ENCODE measurements at places on chromosomes 11 and 22. TPM values are rescaled to one million over a fixed set of nuclear protein-coding genes. Genes with fewer than 3 reads are reported as not detected.

DNA sequence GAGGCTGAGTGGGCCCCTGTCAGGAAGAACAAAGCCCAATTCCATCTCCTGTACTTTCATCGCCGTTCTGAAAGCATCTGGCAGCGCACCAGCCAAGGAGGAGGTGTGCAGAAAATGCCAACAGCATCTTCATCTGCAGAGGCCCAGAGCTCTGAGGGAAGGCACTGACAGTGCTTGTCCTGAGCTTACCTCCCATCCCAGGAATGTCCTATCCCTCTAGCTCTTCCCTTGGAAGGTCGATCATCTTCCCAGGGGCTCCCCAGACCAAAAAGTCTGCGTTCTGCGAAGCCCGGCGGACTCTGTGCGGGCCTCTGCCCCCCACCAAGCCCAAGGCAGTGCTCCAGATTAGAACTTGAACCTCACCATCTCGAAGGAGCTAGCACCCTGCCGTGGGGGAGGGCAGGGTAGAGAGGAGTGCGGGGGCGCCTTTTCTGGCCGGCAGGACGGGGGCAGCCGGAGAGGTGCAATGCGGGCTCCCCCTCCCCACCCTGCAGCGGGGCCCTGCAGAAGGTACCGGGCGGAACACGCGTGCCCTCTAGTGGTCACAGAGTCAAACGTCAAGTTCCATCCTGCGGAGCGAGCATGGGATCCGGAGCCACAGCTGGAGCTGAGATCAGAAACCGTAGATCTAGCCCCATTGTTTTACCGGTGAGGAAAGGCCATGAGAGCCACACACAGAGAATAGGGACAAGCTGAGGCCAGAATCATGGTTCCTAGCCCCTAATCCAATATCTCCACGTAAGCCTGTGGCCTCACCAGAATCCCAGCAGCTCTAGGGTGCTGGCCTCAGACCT lies 5.0 kb downstream of the SCN2B start:
- peak; percentile 36 for DNase-seq

Gene SAA1
- not detected for total RNA-seq

GRCh38 chr11:17985517-17985916 lies 27.3 kb downstream of the SERGEF start:
- DNase-seq: peak; percentile 51

DNA sequence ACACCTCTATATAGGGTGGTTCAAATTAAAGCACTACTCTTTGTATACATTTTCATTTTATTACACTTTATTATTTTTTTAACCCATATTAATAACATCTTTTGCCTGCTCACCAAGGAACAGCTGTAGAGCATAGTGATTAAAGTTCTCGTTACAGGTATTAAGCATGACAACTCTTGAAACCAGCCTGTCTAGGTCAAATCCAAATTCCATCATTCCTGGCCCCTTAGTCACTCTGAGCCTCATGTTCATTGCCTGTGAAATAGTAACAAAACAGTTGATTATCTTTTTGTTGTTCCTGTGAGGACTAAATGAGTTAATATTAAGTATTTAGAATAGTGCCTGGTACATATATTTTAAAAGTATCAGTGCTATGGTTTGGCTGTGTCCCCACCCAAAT lies 334.5 kb downstream of the RAB38 start:
- DNase-seq: no peak

DNA sequence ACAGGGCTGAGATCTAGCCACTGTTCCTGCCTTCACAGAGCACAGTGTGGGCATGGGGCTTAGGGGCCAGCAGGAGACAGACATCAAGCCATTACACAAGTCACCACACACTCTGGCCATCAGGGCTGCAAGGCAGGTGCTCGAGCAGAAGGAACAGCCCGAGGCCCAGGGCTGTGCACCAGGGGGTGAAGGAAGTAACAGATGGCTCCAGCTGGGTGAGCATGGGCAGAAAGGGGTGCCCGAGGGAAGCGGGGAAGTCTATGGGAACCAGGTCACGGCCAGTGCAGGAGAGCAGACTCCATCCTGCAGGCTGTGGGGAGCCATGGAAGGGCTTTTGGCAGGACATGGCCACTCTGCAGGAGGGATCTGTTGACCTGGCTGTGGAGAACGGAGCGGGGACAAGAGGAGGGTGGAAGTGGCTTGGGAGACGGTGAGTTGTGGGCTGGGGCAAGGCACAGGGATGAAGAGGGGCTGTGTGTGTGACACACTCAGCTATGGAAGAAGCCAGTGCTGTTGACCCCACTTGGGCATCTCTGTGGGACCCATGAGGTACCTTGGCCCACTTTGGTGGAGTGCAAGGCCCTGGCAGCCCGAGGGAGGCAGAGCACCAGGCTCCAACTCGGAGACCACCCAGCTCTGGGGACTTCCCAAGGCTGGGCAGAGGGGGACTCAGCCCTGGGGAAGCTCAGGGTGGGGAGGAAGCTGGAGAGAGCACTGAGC lies 3.6 kb downstream of the C11orf68 start:
- no peak for DNase-seq

DNA sequence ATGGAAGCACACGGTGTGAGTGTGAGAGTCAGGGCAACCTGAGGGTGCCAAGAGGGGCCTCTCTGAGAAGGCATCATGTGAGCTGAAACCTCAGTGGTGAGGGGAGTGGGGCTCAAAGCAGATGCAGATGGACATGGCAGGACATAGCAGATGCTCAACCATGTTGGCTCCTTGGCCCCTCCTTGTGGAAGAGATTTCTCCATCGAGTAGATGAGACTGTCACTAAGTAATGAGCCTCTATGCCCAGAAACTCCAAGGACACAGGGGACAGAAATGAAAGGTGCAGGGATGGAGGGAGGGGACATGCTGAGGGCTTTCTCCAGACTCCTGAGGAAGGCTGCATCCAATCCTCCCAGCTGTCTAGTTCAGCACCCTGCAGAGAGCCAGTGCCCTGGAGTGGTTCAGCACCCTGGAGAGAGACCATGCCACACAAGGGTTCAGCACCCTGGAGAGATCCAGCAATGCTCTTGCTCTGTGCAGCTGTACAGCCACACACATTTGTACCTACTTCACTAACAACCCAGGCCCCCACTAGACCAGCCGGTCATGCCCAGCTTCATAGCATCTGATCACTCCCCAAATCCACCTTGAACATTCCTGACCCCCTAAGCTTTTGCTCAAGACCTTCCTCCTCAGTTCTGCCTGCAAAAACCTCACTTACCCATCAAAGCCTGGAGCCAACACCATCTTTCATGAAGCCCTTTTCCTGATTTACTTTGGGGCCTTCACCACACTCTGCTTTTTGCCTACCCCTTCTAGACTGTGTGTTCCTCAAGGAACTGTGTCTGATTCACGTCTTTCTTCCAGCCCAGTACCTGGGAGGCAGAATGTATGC lies 252.0 kb downstream of the CTTN start:
- DNase-seq: peak; percentile 69

Gene SMTNL1
- total RNA-seq: not detected

Gene CCDC15
- 2.0 TPM for total RNA-seq

Gene ANKK1
- total RNA-seq: not detected
